Liver (tissue), 10 donors: ENCODE measurements at places on chromosomes 1 and 21.

DNA sequence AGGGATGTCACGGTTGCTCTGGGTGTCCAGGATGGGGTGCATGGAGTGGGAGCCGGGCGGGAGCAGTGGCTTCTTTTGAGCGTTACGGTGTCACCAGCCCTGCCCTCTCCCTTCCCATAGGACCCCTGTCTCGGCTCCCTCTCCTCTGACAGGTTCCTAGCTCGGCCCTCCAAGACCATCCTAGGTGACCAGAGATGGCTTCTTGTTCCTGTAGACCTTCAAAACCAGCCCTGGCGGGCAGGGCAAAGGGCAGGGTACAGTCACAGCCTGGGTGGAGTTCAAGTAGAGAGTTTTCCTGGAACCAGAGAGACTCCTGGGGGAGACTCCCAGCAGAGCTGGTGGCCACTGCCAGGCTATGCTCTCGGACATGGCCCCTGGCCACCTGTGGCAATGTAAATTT lies 345.6 kb upstream of the AJAP1 start:
- DNase-seq, result no peak

DNA sequence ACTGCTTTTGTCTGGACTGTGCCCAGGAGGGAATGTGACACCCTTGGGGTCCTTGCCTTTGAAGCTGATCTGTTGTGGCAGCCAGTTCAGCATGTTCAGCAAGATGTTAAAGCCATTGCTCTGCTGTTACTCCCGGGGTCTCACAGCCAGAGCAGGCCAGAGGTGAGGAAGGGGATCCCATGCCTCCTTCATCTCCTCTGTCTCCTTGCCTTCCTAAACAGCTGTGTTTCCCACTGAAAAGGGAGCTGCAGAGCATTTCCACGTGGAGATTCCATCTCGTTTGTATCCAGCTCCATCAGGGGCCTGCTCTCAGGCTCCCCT lies 135.8 kb upstream of the COL6A1 start:
- DNase-seq, result no peak

- no peak for DNase-seq
These were observed 20.8 kb downstream of the EVI5 start for GRCh38 chr1:92764116-92764515.

GRCh38 chr1:94792473-94793295 lies 27.5 kb upstream of the SLC44A3 start:
- no peak for DNase-seq

- DNase-seq, result no peak
These were observed 9.6 kb downstream of the TTLL10 start for GRCh38 chr1:1183221-1183747.

DNA sequence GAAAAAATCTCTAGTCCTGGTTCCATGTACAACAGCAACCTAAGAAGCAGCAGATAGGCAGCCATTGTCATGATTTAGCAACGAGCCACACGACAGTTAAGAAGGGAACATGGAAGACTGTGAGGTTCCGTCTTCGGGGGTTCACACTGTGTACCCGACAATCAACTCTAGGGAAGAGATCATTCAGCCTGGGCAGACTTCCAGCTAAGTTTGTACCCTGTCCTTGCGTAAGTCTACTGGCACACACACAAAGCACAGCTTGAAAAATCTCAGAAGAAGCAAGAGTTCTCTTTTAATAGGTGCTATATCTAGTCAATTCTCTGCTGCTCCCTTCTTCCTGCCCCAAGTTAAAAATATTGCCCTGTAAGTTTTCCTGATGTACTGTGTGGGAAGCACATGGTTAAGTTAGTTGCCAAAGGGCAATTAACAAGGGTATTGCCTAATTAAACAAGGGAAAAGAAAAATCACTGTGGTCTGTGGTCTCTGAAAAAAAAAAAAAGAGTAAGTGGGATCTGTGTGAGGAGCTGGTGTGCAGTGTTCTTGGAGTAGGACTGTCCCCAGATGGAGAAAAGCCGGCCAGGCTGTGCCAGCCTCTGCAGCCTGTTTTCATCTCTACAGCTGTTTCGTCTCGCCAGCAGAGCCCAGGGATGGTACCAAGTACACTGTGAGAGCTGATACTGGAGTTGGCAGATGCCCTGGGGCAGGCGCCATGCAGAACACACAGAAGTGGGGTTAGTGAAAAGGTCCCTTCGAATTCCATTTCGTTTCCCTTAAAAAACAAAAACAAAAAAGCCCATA lies 6.4 kb upstream of the MYBPHL start:
- no peak for DNase-seq

GRCh38 chr1:42680055-42680454 lies 2.2 kb upstream of the YBX1 start:
- no peak for DNase-seq
